ENCODE measurements at places on chromosomes 6 and 20. TPM values are rescaled to one million over a fixed set of nuclear protein-coding genes. Genes with fewer than 3 reads are reported as not detected.

- H3K4me1 ChIP-seq, result no peaks in the 10 kb centered on the region
- no peaks in the 10 kb centered on the region for H3K36me3 ChIP-seq
- H3K27ac ChIP-seq, result no peak overlapping the region
- no peak for DNase-seq
Measured at GRCh38 chr6:164749221-164750064, 560.0 kb downstream of the C6orf118 start.

DNA sequence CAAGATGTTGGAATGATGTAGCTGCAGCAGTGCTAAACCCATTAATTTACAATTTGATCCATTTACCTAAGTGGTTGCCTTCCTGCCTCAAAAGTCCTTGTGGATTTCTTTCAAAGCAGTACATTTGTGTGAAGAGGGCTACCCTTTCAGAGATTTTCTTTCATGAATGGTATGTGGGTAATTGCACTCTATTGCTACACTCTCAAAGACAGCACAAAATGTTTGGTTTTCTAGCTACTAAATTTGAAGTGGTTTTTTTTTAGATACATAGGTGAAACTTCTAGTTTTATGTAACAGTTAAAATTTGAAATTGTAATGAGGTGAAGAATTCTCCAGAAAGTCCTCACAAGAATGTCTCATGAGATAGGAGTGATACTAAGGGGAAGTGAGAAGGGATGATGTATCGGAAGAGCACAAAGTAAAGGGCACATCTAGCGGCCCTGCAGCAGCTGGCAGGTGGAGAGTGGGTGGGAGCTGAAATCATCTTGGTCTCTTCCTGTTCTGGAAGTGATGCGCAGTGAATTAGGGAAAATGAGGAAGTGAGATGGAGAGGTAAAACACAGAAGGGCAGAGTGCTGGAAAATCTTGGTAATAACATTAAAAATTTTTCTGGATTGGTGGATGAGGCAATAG lies 236.8 kb upstream of the MAN1A1 start:
- H3K27ac ChIP-seq, result no peak overlapping the region
- H3K4me1 ChIP-seq, result no peaks in the 10 kb centered on the region
- DNase-seq, result no peak
- H3K27me3 ChIP-seq, result no peaks in the 10 kb centered on the region

- no peaks in the 10 kb centered on the region for H3K27me3 ChIP-seq
- no peak overlapping the region for H3K4me3 ChIP-seq
- no peak for DNase-seq
- no peaks in the 10 kb centered on the region for H3K4me1 ChIP-seq
- no peak overlapping the region for H3K27ac ChIP-seq
Measured at GRCh38 chr6:93819189-93819588, 399.8 kb upstream of the EPHA7 start.

- no peak for DNase-seq
- H3K4me3 ChIP-seq, result no peak overlapping the region
- no peaks in the 10 kb centered on the region for H3K27me3 ChIP-seq
- H3K4me1 ChIP-seq, result peaks cover 3% of the 10 kb centered on the region
- no peak overlapping the region for H3K27ac ChIP-seq
Measured at GRCh38 chr20:57787151-57787989, 77.6 kb upstream of the PMEPA1 start.

The BPI gene
- 0.25 TPM for total RNA-seq

DNA sequence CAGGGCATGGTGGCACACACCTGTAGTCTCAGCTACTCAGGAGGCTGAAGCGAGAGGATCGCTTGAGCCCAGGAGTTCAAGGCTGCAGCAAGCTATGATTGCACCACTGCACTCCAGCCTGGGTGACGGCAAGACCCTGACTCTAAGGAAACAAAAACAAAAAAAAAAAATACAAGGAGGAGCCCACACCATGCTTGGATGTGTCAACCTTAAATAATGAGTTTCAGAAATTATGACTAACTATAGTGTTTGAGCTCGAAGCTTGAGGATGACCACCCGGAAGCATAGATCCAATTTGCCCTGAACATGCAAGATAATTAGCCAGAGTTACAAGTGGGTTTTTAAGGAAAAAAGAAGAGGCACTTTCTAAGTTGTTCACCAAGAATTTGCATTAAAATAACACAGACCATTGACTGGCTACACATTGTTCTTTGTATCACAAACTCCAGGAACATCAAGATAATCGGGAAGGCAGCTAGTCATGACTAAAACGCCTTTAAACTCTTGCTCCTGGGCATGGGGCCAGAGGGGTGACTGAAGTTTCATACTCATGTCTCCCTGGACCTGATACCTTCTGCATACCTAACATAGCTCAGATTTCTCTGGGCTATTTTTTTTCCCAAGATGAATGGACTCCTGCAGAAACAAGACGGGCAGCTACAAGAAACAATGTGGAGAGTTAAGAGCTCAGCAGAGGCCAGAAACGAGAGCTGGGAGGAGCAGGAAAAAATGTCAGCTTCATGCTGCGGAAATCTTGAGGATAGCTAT lies 289.6 kb downstream of the PREX1 start:
- H3K27ac ChIP-seq, result no peak overlapping the region
- H3K4me3 ChIP-seq, result no peak overlapping the region
- no peaks in the 10 kb centered on the region for H3K36me3 ChIP-seq
- H3K4me1 ChIP-seq, result no peaks in the 10 kb centered on the region
- no peak for DNase-seq

DNA sequence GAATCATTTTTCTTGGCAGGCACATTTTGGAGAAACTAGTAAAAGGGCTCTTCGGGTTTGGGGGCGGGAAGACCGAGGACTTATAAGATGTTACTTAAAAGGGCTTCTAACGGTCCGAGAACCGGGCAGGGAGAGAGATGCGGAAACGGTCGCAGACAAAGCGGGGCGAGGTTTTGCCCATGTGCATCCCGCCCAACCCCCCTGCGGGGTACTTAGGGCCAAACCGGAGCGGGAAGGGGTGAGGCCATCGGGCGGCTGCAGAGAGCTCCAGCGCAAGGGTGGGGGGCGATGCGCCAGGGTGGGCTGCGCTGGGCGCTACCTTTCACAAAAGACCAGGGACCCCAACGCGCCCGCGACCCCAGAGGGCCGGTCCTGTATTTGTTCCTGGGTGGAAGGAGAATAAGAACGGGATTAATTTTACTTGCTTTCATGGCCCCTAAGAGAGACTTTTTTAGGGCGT lies 616 bp downstream of the TUBB start:
- DNase-seq, result peak; percentile 81
- H3K4me1 ChIP-seq, result peaks cover 2% of the 10 kb centered on the region
- no peaks in the 10 kb centered on the region for H3K27me3 ChIP-seq
- H3K36me3 ChIP-seq, result peaks cover 36% of the 10 kb centered on the region
- H3K4me3 ChIP-seq, result peak overlapping the region; percentile 90

The NOX3 gene
- not detected for total RNA-seq

The JPH2 gene
- 166 TPM for total RNA-seq

The VNN1 gene
- total RNA-seq, result 0.32 TPM

The CYP39A1 gene
- 4.8 TPM for total RNA-seq

GRCh38 chr6:49025273-49026240 lies 437.5 kb downstream of the MMUT start:
- H3K4me1 ChIP-seq, result no peaks in the 10 kb centered on the region
- no peak overlapping the region for H3K27ac ChIP-seq
- no peaks in the 10 kb centered on the region for H3K27me3 ChIP-seq
- no peaks in the 10 kb centered on the region for H3K36me3 ChIP-seq
- no peak overlapping the region for H3K4me3 ChIP-seq

DNA sequence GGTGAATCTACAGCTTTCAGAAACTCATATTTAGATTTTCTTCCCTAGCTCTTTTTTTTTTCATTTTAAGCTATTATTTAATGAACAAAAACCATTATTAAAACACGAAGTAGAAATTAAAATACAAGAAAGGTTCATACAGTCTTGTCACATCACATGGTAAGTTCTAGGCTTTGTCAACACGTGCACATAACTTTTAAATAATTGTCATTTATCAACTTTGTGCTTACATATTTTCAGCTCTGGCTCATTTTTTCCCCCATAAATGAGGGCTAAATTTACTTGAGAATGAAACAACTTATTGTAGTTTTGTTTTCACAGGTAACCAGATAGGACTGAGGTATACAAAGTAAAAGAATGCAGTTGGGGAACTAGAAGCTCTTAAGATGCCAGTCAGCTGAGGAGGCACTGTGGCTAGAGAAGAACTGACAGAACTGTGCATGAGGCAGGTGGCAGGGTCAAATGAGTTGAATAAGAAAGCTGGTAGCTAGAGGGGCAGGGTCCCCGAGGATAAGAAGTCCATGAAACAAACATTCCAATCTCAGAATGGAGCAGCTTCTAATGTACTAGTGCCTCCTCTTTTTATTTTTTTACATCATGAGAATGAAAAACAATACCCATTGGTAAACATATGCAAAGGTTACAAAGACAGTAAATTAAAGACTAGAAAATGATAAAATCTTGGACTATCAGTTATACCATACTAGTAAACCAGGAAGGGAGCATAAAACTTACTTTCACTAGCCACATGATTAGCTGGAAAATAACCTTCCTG lies 141.5 kb downstream of the MYB start:
- H3K4me3 ChIP-seq, result no peak overlapping the region
- no peak overlapping the region for H3K27ac ChIP-seq
- DNase-seq, result no peak
- H3K36me3 ChIP-seq, result no peaks in the 10 kb centered on the region

GRCh38 chr20:57698867-57699275 lies 10.9 kb downstream of the PMEPA1 start:
- peaks cover 11% of the 10 kb centered on the region for H3K4me1 ChIP-seq
- no peak for DNase-seq
- H3K4me3 ChIP-seq, result no peak overlapping the region
- no peaks in the 10 kb centered on the region for H3K36me3 ChIP-seq

Measured in heart left ventricle (tissue), 16 donors.